ENCODE measurements at places on chromosomes 2 and 18. TPM values are rescaled to one million over a fixed set of nuclear protein-coding genes. Genes with fewer than 3 reads are reported as not detected.

Gene ALLC
- not detected for total RNA-seq

Gene ERLEC1
- 73.1 TPM for total RNA-seq

Gene TWIST2
- total RNA-seq, result 42.2 TPM

Gene PRKRA
- total RNA-seq, result 46.9 TPM

Gene PLEK
- not detected for total RNA-seq

Gene DSG3
- total RNA-seq, result not detected

Gene TMEM163
- 1.3 TPM for total RNA-seq

Gene ARPC2
- 444 TPM for total RNA-seq

Gene PJVK
- total RNA-seq, result 6.5 TPM

Gene VRK2
- total RNA-seq, result 14.1 TPM

Gene DSG2
- total RNA-seq, result 1.6 TPM

Gene SP140L
- 6.0 TPM for total RNA-seq

Gene RAX
- not detected for total RNA-seq

Gene RIT2
- total RNA-seq, result not detected

Gene IL1F10
- total RNA-seq, result not detected

Gene GALNT5
- 4.2 TPM for total RNA-seq

Gene ZNF385B
- total RNA-seq, result not detected

Gene UGT1A6
- not detected for total RNA-seq

Gene M1AP
- total RNA-seq, result not detected

Gene HADHB
- total RNA-seq, result 108 TPM

Gene ANKRD53
- under 0.01 TPM for total RNA-seq

All from cardiac atrium fibroblast (primary cell).